ENCODE measurements at places on chromosomes 13 and 19.

DNA sequence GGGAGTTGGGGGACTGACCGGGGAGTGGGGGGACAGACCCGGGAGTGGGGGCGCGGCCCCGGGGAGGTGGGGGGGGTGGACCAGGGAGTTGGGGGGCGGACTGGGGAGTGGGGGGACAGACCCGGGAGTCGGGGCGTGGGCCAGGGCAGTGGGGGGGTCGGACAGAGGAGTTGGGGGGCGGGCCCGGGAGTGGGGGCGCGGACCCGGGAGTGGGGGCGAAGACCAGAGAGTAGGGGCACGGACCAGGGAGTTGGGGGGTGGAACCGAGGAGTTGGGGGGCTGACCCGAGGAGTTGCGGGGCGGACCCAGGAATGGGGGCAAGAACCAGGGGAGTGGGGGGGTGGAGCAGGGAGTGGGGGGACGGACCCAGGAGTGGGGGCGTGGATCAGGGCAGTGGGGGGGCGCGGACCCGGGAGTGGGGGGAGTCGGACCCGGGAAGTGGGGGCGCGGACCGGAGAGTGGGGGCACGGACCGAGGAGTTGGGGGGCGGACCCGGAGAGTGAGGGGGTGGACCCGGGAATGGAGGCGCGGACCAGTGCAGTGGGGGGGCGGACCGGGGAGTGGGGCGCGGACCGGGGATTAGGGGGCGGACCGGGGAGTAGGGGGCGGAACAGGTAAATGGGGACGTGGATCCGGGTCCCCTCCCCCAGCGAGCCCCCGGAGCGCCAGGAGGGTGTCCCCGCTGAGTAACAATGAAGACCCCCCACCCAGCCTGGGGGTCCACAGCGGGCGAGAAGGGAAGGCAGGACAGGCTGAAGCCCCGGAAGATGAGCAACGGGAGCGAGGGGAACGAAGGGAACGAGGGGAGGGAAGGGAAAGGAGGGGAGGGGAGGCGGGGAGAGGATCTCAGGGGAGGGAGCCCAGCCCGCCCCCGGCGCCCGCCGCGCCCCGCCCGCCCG, 589 bp downstream of the R3HDM4 start:
- no peak for DNase-seq

DNA sequence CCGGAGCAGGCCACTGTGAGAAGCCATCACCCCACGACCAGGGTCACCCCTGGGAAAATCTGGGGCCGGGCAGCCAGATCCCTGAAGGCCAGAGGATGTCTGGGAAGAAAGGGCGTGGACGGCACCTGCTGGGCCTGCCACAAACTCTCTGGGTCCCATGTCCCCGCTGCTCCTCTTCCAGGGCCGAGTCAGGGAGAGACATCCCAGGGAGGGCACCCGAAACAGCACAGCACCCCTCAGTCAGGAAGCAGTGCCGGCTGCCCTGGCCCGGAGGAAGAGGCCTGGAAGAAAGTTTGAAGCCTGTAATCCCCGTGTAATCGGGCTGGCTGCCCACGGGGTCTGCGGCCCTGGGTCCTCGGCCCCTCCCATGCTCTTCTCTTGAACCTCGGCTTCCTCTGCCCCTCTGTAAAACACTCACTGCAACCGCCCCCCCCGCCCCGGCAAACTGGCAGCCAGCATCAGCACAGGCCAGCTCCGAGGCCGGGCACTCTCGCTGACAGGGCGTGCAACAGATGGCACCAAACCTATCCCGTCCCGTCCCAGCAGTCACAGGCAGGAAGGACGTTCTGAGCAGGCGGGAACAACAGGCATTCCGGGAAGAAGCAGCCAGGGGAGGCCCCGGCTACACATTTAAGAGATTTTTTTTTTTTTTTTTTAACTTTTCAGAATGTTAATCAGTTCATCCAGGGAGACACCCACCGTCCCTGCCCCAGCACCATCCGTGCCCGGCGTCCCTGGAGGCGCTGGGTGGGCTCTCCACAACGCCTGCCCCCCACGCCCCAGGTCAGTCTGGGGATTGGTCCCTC, 1.5 kb downstream of the SBNO2 start:
- DNase-seq: no peak

DNA sequence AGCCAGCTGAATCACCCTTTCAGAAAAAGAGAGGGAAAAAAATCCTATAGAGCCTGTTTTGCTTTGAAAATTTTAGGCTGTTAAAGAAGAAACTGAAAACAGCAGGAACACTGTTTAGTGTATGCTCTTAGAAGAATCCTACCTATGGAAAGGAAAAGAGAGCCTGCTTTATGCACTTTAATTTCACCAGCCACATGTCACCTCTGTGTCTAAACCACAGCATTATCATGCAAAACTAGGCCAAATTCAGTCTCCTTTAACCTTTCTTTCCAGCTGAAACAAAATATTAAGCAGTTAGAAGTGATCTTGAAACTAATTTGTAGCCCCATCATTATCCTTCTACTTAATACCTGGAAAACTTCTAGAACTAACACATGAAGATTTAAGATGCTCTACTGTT, 97.2 kb upstream of the MAB21L1 start:
- DNase-seq: no peak

DNA sequence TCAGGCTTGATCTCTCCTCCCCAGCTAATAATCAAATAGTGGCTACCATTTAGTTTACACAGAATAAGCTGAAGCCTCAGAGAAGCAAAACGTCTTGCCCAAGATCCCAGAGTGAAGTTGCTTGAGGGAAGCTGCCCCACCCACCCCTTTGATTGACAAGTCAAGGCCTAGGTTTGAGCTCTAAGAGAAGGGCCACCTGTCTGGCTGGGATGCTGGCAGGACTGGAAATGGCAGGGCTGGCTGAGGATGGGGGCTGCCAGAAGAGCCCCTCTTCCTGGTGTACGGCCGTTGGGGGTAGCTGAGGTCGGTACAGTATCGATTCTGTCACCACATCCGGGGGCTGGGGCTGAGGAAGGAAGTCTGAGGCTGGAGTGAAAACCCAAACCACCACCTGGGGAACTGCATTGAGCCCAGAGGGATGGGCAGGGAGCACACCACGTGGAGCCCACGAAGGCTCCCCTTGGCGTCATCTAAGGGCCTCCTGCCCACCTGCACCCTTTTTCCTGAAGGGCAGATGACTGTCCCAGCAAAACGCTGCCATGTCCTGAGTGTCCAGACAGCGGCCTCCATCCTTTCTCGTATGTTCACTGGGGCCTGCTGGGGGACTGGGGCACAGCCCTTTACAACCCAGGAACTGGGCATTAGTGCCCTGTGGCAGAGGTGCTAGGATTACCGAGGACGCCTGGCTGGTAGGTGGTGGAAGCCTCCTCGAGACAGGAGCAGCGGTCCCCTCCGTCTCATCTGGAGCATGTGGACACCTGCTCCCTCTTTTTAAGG, 1.4 kb upstream of the PRKD2 start:
- DNase-seq: peak; percentile 75

DNA sequence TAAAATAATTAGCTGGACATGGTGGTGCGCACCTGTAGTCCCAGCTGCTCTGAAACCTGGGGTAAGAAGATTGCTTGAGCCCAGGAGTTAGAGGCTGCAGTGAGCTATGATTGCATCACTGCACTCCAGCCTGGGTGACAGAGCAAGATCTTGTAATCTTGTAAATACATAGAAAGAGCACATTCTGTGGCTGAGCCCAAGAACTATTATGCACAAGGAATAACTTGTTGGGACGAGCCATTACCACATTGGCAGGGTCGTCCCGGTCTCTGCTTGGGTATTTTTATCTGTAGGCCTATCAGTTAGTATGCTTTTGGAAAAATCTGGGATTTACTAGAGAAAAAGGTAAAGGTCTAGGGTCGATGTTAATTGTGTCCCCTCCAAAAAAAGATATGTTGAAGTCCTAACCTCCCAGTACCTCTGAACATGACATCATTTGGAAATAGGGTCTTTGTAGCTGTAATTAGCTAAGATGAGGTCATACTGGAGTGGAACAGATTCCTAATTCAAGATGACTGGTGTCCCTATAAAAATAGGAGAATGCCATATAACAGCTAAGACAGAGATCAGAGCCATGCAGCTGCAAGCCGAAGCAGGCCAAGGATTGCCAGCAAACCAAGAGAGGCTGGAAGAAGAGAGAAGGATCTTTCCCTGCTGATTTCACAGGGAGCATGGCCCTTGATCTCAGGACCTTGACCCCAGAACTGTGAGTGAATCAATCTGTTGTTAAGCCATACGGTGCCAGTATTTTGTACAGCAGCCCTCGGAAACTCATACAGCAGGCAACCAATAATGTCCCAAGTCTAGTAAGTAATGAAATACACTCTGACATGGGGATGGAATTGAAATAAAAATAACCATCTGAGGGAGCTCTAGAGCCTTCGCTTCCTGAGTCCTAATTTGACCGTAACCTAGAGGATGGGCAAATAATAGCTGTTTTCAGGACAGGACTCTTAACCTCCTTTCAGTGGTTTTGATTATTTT, 77.0 kb downstream of the TM9SF2 start:
- DNase-seq: no peak

DNA sequence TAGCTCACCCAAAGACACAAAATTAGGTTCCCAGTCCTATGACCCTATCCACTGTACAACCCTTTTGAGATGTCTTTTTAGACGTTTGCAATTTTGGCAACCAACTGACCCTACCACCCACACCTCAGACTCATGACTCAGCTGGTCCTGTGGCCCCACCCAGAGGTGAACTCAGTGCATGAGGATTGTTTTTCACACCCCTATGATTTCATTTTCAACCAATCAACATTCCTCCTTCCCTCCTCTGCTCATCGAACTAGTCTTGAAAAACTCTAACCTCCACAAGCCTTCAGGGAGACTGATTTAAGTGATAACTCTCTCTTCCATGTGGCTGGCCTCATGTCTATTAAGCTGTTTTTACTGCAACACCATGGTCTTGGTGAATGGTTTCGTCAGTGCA, 350.7 kb downstream of the UQCRFS1 start:
- no peak for DNase-seq

- DNase-seq: no peak
Observed at GRCh38 chr13:80529734-80530133, 188.8 kb upstream of the SPRY2 start.

DNA sequence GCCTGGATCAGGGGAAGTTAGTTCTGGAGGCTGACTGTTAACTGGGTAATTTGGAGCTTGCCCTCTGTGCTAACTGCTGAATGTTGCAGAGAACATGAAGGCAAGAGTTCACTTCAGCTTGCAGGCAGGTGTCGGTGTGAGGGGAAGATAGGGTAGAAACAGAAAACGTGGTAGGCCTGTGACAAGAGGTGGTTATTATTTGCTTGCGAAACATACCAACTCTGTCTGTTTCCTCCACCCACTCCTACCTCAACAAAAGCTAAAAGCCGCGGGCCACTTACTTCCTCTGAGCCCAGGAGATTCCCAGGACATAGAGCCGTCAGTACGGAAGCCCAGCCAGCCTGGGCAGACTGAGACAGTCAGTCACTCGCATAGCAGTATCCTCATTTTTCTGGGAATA, 119.2 kb upstream of the ABCC4 start:
- no peak for DNase-seq

- no peak for DNase-seq
Observed at GRCh38 chr13:113120300-113121182, 2.1 kb upstream of the F10 start.

- no peak for DNase-seq
Observed at GRCh38 chr13:87235621-87236020, 435.6 kb upstream of the SLITRK5 start.

GRCh38 chr13:75566658-75567057, 17.1 kb downstream of the UCHL3 start:
- DNase-seq: no peak

- DNase-seq: no peak
Observed at GRCh38 chr13:73107970-73108369, 49.2 kb downstream of the KLF5 start.

- DNase-seq: no peak
Observed at GRCh38 chr19:7507884-7508283, 8.0 kb upstream of the ZNF358 start.

Measured in KG1 (cell line).